Transverse colon (tissue), 4 donors: ENCODE measurements at places on chromosomes 16 and 17. TPM values are rescaled to one million over a fixed set of nuclear protein-coding genes. Genes with fewer than 3 reads are reported as not detected.

Gene SETD1A
- 37.0 TPM for total RNA-seq

Gene LRRC37B
- 21.0 TPM for total RNA-seq

Gene ASB16
- total RNA-seq: 2.6 TPM

Gene KRT25
- total RNA-seq: not detected

DNA sequence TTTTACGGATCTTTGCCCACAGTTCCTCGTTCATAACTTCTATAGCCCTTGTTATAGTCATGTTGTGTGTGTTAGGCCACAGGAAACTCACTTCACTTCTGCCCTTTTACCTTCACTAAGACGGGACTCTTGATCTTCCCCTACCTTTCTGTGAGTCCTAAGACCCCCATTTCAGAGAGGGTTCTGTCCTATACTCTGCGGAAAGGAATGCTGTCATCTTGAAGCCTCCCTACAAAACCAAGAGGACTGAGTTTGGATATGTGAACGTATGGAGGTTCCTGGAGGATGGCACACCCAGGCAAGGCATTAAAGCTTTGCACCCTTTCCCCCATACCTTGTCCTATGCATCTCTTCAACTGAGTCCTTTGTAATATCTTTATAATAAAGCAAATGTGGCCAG, 3.7 kb downstream of the UBB start:
- no peak overlapping the region for H3K27ac ChIP-seq
- no peaks in the 10 kb centered on the region for H3K36me3 ChIP-seq
- no peaks in the 10 kb centered on the region for H3K27me3 ChIP-seq

DNA sequence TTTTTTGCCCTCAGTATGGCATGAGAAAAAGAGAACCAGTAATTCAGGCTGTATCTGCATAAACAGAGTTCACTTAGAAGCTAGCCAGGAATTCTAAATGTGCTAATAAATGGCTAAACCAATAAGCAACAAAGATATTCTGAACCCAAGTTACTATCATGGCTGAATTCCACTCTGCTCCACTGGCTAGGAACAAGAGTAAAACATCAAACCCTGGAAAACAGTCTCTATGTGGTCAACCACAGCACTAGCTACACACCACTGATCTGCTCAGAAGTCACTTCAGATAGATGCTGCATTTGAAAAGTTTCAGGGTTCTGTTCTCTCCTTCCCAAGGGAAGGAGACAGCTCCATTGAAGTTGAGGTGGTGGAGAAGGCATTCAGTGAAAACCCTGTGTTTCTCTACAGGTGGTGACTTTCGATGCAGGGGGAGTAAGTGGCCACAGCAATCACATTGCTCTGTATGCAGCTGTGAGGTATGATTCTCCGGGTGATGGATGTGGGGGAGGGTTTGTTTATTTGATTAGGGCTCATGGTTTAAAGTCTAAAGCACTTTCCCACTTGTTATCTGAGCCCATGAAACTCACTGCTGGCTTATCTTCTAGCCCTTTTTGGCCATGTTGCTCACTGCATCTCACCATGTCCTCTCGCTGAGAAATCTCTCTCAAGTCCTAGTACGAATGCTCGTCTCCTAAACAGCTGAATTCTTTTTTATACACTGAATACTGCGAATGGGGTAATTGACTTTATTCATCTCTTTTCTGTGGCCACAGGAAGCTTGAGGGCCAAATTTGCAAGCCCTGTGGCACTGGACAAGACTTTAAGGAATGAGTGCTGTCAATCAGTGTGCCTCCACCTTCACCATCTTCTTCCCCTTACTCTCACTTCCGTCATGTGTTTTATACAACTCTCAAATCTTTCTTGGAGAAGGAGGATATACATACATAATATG, 39.9 kb downstream of the CENPV start:
- no peak for DNase-seq
- H3K4me3 ChIP-seq: no peak overlapping the region
- no peak overlapping the region for H3K27ac ChIP-seq
- H3K27me3 ChIP-seq: no peaks in the 10 kb centered on the region
- H3K4me1 ChIP-seq: peaks cover 10% of the 10 kb centered on the region

DNA sequence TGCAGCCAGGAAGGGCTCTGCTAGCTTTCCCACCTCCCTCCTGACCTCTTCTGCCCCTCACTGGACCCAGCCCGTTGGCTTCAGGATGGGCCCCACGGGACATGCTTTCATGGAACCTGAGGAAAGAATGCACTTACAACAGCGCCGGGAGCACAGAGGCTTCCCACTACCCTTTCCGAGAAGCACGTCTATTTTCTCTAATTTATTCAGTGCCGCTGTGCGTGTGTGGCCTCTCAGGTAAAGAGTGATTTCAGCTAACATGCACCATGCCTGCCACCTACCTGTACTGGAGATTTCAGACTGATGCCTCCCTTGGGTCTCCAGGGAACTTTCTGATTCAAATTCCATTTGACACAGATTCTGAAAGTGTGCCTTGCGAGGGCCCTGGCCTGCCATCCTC, 140.1 kb downstream of the CYLD start:
- no peak for DNase-seq
- no peak overlapping the region for H3K27ac ChIP-seq
- no peaks in the 10 kb centered on the region for H3K4me1 ChIP-seq
- H3K27me3 ChIP-seq: no peaks in the 10 kb centered on the region
- no peak overlapping the region for H3K4me3 ChIP-seq

DNA sequence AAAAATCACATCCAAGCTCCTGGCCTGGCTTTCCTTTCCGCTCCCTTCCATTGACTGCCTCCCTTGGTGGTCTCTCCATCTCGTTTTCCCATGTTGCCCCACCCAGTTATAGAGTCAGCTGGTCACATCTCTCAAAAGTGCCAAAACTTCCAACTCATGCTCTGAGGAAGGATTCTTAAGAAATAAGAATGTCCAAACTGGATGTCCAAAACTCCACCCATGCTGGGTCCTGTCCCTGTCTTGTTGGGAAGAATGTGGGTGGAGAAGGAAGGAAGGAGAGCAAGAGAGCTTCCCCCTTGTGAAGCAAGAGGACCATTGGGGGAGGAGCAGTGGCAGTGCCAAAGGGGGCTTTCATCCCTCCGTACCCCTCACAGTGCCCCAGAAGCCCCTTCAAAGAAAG, 44.6 kb upstream of the MAP3K14 start:
- no peak overlapping the region for H3K4me3 ChIP-seq
- no peaks in the 10 kb centered on the region for H3K36me3 ChIP-seq
- no peaks in the 10 kb centered on the region for H3K27me3 ChIP-seq
- H3K27ac ChIP-seq: no peak overlapping the region
- H3K4me1 ChIP-seq: no peaks in the 10 kb centered on the region
